SK-N-SH treated with all-trans-retinoic acid at 6 μM for 48 hours (cell line): ENCODE measurements at places on chromosomes 12 and 14.

GRCh38 chr14:23629832-23630396, 6.2 kb upstream of the DHRS2 start:
- ATAC-seq = no peak

GRCh38 chr14:88013750-88014349, 8.9 kb downstream of the GPR65 start:
- peak; percentile 100 for ATAC-seq

DNA sequence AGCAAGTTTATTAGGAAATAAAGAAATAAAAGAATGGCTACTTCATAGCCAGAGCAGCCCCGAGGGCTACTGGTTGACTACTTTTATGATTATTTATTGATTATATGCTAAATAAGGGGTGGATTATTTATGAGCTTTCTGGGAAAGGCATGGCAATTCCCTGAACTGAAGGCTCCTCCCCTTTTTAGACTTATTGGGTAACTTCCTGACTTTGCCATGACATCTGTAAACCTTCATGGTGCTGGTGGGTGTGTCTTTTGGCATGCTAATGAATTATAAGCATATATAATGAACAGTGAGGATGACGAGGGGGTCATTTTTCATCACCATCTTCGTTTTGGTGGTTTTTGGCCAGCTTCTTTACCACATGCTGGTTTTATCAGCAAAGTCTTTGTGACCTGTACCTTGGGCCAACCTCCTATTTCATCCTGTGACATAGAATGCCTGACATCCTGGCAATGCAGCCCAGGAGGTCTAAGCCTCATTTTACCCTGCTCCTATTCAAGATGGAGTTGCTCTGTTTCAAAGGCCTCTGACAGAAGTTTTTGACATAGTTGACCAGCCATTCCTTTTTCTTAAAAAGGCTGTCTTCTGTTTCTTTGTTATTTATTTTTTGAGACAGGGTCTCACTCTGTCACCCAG, 11.1 kb upstream of the PTGES3 start:
- no peak for ATAC-seq

- ATAC-seq = peak; percentile 54
Observed at GRCh38 chr14:50001151-50001998, 108.5 kb downstream of the ARF6 start.

- ATAC-seq = no peak
Observed at GRCh38 chr12:116827432-116827831, 53.8 kb downstream of the HRK start.

DNA sequence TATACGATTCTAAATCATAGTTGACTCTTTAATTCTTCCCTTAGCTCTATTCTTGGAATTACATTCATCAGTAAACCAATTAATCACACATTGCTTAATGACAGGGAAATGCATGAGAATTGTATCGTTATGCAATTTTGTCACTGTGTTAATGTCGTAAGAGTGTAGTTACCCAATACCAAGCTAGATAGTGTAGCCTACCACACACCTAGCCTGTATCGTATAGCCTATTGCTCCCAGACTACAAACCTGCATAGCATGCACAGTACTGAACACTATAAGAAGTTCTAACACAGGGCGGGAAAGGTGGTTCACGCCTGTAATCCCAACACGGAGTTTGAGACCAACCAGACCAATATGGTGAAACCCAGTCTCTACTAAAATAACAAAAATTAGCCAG, 24.7 kb downstream of the HNRNPC start:
- no peak for ATAC-seq

DNA sequence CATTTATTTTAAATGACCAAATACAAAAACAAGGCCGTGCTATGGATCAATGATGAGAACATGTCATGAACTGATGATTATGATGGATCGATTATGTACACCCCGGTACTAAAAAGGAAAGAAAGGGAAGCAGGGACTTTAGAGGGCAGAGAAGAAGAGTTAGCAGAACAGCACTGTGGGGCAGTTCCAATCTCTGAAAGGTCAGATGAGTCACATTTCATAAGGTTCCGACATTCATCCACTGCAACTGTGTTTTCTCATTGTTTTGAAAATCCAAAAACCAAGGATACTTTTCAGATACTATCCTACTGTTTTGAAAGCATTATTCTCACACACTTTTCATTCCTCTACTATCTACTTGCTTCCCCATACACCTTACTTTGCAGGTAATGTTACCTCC, 169.3 kb downstream of the STXBP6 start:
- no peak for ATAC-seq

DNA sequence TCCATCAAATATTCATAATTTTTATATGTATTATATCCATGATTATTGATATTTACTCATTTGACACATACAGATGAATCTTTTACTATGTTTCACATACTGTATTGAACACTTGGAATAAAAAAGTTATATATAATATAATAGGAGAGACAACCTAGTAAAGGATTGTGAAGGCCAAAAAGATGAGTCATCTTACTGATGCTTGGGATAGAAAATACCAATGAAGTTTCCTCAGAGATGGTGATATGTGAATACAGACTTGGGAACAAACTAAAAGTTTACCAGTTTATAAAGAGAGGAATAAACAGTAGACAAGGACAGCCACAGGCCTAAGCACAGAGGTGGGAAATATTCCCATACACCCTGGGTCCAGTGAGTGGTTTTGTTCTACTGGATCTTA, 743.9 kb upstream of the FLRT2 start:
- ATAC-seq = no peak
